ENCODE measurements at places on chromosomes 2 and 18.

DNA sequence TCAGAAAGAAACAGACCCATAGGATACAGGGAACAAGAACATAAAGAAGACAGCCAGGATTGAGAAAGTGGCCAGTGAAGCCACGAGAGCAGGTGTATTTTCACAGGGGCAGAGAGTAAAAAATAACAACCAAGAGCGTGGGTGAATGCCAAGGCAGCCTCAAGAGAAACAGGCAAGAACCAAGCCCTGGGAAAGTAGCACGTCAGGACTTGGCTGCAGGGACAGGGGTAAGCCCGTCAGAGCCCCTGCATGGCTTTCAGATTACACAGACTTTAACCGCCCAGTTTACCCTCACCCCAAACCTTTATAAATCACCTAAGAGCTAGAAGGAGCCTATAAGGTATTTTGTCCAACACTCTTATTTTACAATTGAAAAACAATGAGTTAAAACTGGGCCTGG lies 43.7 kb downstream of the ARL4C start:
- DNase-seq: no peak

DNA sequence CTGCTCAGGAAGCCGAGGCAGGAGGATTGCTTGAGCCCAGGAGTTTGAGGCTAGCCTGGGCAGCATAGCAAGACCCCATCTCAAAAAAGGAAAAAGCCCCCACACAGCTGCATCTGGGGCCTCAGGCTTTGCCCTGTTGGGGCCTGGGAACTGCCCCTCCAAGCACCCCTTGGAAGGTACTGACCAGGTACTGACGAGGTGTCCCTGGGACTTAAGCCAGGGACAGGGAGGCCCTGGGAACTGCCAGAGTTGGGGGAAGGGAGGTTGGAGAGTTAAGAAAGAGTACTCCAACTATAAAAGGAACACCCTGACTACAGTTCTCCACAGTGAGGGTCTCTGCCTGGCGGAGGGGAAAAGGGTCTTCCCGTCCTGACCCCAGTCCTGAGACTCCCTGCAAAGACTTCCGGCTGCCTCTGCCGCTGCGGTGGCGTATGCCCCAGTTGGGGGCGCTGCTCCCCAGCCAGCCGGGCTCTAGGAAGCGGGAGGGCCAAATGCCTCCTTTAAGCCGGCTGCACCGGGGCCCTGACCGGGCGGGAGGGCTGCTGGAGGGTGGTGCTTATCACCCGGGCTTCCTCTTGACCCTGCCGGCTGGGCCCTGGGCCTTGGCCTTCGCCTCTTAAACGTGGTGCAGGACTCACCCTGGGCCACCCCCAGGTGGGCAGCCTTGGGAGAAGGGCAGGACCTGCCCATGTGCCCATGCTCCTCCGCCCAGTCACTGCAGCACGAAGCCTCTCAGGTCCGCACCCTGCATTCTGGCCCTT lies 12.8 kb downstream of the SLC30A3 start:
- DNase-seq: no peak

GRCh38 chr2:66555091-66555490 lies 120.2 kb downstream of the MEIS1 start:
- no peak for DNase-seq

DNA sequence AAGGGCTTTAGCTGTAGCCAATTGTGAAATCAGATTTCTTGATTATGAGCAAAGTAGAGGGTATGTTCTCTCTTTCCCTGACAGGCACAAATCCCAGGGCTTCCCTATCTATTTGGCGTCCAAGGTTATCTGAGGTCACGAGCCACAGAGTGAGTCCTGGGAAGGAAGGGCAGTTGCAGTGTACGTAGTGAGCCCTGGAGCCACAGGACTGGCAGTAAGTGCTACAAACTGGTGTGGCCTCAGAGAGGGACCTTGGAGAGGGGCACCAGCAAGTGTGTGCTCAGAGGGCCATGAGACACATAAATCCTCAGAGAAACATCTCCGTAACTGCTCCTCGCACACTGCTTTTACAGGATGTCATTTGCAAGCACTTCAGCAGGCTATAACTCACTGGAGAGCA lies 115.5 kb upstream of the SH3BP4 start:
- no peak for DNase-seq

- DNase-seq: no peak
Measured at GRCh38 chr2:65072181-65072970, 16.2 kb downstream of the CEP68 start.

DNA sequence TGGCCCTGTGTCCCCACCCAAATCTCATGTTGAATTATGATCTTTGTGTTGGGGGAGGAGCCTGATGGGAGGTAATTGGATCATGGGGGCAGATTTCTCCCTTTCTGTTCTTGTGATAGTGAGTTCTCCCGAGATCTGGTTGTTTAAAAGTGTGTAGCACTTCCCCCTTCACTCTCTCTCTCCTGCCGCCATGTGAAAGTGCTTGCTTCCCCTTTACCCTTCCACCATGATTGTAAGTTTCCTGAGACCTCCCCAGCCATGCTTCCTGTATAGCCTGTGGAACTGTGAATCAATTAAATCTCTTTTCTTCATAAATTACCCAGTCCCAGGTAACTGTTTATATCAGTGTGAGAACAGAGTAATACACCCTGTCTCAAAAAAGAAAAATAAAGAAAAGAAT lies 25.5 kb downstream of the LRRFIP1 start:
- no peak for DNase-seq

DNA sequence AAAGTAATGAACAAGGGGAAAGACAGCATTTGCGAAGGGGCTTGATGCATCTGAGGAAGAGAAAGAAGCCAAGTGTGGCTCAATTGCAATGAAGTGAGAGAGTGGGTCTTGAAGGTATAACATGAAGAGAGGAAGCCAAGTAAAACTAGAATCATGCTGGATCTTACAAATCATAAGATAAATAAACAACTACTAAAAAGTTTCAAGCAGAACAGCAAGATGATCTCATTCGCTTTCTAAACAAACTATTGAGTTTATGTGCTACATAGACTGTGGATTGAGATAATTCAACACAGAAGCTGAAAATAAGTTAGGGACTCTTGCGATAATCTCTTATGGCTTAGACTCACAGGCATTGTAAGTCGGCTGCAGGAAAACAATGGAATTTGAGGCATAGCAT lies 1310.5 kb upstream of the NRXN1 start:
- no peak for DNase-seq

GRCh38 chr18:32354518-32354917 lies 116.2 kb downstream of the GAREM1 start:
- no peak for DNase-seq

- no peak for DNase-seq
Measured at GRCh38 chr2:39682066-39682692, 16.5 kb downstream of the TMEM178A start.

- DNase-seq: no peak
Measured at GRCh38 chr18:24605444-24605843, 145.0 kb downstream of the HRH4 start.

- no peak for DNase-seq
Measured at GRCh38 chr2:232584238-232584637, 33.7 kb downstream of the EIF4E2 start.

DNA sequence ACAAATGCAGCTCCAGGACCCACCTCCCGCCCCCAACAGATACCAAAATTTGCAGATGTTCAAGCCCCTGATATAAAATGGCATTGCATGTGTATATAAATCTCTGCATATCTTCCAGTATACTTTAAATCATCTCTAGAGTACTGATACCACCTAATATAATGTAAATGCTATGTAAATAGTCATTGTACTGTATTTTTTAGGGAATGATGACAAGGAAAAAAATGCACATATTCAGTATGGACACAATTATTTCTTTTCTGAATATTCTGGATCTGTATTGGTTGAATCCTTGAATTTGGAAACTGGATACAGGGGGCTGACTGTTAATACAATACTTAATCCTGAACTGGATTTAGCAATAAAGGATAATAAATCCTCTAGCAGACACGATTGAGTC lies 67.7 kb downstream of the FRZB start:
- DNase-seq: no peak

- DNase-seq: no peak
Measured at GRCh38 chr2:46774499-46775228, 140.9 kb downstream of the MCFD2 start.

DNA sequence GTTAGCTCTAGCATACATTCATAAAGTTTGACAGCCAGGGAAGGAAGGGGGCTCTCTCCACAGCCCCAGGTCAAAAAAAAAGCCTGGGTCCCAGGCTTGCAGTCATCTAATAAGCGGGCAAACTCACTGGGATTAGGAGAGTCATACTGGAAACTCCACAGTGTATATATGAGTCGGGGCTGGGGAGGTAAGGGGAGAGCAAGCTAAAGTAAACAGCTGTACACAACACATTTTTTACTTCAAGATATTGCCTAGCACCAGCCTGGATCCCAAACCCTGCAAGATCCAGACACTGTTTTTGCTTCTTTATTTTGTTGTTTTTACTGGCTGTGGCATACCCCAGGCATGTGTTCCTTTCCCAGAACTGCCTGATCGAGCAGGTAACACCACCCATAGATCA lies 291.3 kb upstream of the TANK start:
- DNase-seq: no peak

GRCh38 chr2:84169871-84170270 lies 289.2 kb downstream of the SUCLG1 start:
- DNase-seq: no peak

DNA sequence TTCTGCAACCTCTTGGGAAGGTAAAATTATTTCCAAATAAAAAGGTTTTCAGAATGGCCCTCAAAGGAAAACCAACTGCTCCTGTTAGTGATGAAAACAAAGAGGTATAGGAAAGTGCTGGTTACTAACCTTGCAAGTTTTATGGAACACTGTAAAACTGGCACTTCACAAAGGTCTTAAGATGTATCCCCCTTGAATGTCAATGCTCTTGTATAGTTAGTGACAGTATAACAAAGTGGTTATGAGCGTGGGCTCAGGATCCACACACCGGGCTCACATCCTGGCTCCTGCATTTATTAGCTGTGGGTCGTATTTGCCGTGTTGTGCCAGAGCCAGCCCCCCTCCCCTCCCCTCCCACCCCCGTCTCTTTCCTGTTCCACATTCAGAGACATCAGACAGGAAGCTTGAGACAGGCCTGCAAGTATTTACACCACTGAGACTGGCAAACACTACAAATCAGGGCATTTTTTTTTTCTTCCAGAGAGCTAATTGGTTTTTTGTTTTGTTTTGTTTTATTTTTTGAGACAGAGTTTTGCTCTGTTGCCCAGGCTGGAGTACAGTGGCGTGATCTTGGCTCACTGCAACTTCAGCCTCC lies 9.2 kb upstream of the DNPEP start:
- no peak for DNase-seq

- no peak for DNase-seq
Measured at GRCh38 chr18:31426021-31426420, 21.5 kb upstream of the DSG3 start.

DNA sequence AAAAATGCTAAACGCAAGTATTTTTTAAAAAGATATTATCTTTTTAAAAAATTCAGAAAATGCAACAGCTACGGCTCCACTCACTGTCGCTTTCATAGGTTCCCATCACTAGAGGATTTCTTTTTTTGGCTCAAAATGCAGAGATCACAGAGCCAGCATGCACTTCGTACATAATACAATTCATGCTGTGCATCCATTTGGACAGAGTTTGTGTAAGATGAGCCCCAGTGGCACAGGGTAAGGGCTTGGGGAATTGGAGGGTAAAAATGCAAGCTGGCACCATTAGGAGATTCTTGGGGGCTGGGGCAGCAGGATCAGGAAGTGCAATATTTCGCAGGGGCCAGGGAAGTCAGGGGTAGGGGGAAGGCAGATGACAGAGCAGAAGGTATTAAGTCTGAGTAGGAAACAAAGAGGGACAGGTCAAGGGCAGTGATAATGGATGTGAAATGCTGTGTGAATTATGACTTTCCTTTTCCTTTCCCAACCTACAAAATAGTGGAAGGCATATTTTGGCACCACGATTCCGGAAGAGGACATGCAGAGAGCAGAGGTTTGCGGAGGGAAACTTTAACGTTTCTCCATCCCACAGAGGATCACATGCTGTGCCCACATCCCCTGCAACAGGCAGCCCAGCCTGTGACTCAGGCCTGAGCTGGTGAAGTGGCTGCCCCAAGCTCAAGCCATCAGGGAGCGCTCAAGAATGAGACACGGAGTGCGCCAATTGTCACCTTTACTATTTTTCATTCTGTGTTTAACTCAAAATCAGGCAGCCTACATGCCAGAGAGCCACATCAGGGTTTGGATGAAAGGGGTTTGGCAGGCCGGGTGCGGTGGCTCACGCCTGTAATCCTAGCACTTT lies 4.7 kb downstream of the CAPG start:
- no peak for DNase-seq

DNA sequence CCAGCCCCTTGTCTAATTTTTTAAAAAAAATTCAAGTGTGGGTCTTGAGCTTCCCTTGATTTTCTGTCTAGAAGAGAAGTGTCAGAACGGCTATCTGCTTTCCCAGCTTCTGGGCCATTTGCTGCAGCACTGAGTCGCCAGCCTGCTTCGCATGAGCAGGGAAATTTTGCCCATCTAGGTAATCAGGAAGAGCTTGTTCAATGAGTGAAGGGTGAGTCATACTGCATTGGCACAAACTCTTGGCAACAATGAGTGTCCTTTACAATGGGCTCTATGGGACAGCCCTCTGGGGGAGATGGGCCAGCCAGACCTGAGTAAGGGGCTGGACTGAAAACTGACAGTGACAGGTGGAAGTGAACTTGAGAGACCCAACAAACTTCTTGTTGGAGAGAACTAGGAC lies 2.4 kb upstream of the RNF144A start:
- no peak for DNase-seq

- no peak for DNase-seq
Measured at GRCh38 chr2:191538334-191538903, 139.5 kb upstream of the NABP1 start.

- DNase-seq: no peak
Measured at GRCh38 chr2:140747090-140747489, 1383.7 kb downstream of the LRP1B start.

GRCh38 chr2:120456867-120457266 lies 110.9 kb downstream of the INHBB start:
- DNase-seq: no peak

DNA sequence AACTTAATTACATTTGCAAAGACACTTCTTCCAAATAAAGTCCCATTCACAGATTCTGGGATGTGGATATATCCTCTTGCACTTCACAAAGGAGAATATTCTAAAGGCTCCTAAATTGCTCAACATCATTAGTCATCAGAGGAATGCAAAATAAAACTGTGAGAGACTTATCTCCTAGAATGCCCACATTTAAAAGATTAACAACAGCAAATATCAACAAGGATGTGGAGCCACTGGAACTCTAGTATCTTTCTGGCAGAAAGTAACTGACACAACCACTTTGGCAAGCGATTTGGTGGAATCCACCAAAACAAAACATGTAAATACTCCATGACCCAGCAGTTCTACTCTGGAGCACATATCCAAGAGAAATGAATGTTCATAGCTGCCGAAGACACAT lies 4.6 kb downstream of the NEU2 start:
- DNase-seq: no peak
